A549 treated with CORT108297 at 1 μM for 4 hours (cell line): ENCODE measurements at places on chromosomes 11 and 22. TPM values are rescaled to one million over a fixed set of nuclear protein-coding genes. Genes with fewer than 3 reads are reported as not detected.

SNX32 gene
- total RNA-seq, result 0.06 to 0.27 TPM (median 0.08 TPM) in 3 of 5 replicates, not detected in the others

BIK gene
- total RNA-seq, result 1.1 to 1.7 TPM (median 1.2 TPM) in 5 replicates

ZBTB16 gene
- 0.06 to 0.07 TPM (median 0.06 TPM) in 4 of 5 replicates, not detected in the other for total RNA-seq

IFITM1 gene
- 0.22 to 0.64 TPM (median 0.39 TPM) in 5 replicates for total RNA-seq

TMEM179B gene
- 67.4 to 99.6 TPM (median 90.7 TPM) in 5 replicates for total RNA-seq

FAM111A gene
- total RNA-seq, result 8.3 to 11.2 TPM (median 9.3 TPM) in 5 replicates

IPO7 gene
- total RNA-seq, result 84.6 to 115 TPM (median 100 TPM) in 5 replicates

SLC22A25 gene
- total RNA-seq, result not detected in 5 replicates

CDKN1C gene
- total RNA-seq, result 0.74 to 1.1 TPM (median 0.81 TPM) in 5 replicates

CSF2RB gene
- not detected in 5 replicates for total RNA-seq

MRGPRE gene
- total RNA-seq, result 0.09 to 0.17 TPM (median 0.10 TPM) in 3 of 5 replicates, not detected in the others

PIWIL4 gene
- 0.07 to 0.47 TPM (median 0.15 TPM) in 5 replicates for total RNA-seq

OR6T1 gene
- total RNA-seq, result not detected in 5 replicates

POU2AF2 gene
- not detected in 5 replicates for total RNA-seq

SLC7A4 gene
- not detected in 5 replicates for total RNA-seq

CD3G gene
- total RNA-seq, result not detected in 5 replicates

RIC3 gene
- total RNA-seq, result 1.3 to 2.8 TPM (median 1.9 TPM) in 5 replicates

MIAT gene
- 0.24 to 0.48 TPM (median 0.29 TPM) in 5 replicates for total RNA-seq

DERL3 gene
- 0.17 to 1.6 TPM (median 0.34 TPM) in 5 replicates for total RNA-seq

ST14 gene
- total RNA-seq, result 0.03 to 0.13 TPM (median 0.05 TPM) in 4 of 5 replicates, not detected in the other

MISFA gene
- 1.6 to 2.6 TPM (median 2.1 TPM) in 5 replicates for total RNA-seq

TEAD1 gene
- total RNA-seq, result 43.8 to 73.7 TPM (median 62.9 TPM) in 5 replicates

LRRC74B gene
- total RNA-seq, result not detected in 5 replicates

INSC gene
- total RNA-seq, result not detected in 5 replicates

APOL5 gene
- total RNA-seq, result not detected in 5 replicates

STK33 gene
- total RNA-seq, result 3.2 to 5.2 TPM (median 4.4 TPM) in 5 replicates

NOX4 gene
- not detected in 5 replicates for total RNA-seq

TRIM34 gene
- total RNA-seq, result 2.8 to 4.3 TPM (median 3.7 TPM) in 5 replicates

TAF1D gene
- 90.8 to 99.9 TPM (median 94.6 TPM) in 5 replicates for total RNA-seq

NNMT gene
- 216 to 289 TPM (median 270 TPM) in 5 replicates for total RNA-seq

OR8H2 gene
- not detected in 5 replicates for total RNA-seq

CENATAC gene
- 11.1 to 18.7 TPM (median 12.0 TPM) in 5 replicates for total RNA-seq

APOA1 gene
- total RNA-seq, result 0.13 to 0.20 TPM (median 0.16 TPM) in 5 replicates
